ENCODE measurements at places on chromosomes 16 and 17. TPM values are rescaled to one million over a fixed set of nuclear protein-coding genes. Genes with fewer than 3 reads are reported as not detected.

- DNase-seq = no peak
Observed at GRCh38 chr17:61280338-61280737, 119.3 kb upstream of the TBX2 start.

DNA sequence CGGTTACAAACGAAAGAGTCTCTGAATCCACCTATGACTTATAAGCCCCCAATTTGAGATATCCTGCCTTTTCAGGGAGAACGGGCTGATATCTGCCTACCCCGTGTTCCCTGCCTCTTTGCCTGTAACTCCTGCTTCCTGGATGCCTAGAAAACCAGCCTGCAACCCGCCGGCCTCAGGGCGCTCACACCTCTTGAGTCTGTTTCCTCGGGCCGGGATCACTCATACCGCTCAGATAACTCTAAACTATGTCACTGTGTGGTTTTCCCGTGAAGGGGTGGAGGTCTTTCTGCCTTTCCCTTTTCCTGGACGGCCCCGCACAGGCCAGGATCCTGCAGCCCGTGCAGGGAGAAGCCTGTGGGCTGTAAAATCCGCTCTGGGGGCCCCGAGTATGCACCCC lies 10.4 kb downstream of the RPUSD1 start:
- no peak for DNase-seq

GRCh38 chr16:11125936-11126335 lies 130.1 kb downstream of the SOCS1 start:
- no peak for DNase-seq

GRCh38 chr16:67310561-67310960 lies 16.0 kb downstream of the KCTD19 start:
- no peak for DNase-seq

- DNase-seq = no peak
Observed at GRCh38 chr16:84657229-84657837, 9.0 kb downstream of the KLHL36 start.

The KRT28 gene
- not detected for total RNA-seq
